ENCODE measurements at places on chromosomes 2 and 18.

- no peak for DNase-seq
Observed at GRCh38 chr18:44541781-44542180, 138.9 kb upstream of the SETBP1 start.

DNA sequence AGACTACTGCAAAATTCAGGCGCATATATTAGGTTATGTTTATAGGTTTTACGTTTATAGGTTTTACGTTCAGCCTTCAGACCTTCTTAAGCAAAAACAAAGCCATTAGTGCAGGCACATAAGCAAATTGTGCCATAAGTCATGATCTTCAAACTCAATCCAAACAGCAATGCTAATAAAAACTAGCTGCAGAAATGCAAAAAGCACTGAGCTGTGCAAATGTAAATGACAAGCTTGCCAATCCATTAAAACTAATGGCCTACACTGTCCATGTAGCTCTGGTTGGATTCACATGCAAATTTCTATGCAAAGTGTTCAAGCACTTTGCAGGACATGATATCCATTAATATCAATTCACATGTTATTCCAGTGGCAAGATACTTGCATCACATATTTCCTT is 50.9 kb downstream of the LRPPRC start:
- no peak for DNase-seq

DNA sequence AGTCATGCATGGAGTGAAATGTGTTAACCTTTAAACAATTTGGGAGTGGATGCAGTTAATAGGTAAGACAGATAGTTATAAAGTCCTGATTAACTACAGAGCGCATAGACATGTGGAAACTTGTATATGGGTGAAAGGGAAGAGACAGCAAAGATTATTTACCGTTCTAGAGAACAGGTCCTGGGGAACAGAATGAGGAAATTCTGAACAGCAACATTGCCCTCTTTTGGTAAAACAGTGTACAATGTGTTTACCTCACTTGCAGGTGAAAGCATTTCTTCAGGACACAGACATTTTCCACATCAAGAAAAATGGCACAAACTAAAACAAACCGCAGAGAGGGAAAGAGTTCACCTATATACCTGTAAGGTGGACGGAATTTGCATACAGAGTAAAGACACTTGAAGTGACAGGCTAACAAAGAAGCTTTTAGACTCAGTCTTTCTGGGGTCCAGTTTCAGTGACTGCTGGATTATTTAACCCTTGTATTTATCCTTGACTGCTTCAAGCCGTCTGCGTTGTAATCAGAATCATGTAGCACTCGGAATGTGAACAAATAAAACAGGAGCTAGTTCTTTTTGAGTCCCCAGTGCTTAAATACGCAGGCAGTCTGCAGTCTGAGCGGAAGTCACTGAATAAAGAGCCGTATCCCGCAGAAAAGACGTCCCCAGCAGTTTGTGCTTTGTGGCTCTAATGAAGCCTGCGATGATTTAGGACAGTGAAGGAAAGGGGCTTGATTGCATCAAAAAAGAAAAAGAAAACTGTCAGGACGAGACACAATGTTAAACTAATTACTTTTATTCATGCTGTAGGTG is 364.8 kb upstream of the GALNT5 start:
- peak; percentile 4 for DNase-seq

DNA sequence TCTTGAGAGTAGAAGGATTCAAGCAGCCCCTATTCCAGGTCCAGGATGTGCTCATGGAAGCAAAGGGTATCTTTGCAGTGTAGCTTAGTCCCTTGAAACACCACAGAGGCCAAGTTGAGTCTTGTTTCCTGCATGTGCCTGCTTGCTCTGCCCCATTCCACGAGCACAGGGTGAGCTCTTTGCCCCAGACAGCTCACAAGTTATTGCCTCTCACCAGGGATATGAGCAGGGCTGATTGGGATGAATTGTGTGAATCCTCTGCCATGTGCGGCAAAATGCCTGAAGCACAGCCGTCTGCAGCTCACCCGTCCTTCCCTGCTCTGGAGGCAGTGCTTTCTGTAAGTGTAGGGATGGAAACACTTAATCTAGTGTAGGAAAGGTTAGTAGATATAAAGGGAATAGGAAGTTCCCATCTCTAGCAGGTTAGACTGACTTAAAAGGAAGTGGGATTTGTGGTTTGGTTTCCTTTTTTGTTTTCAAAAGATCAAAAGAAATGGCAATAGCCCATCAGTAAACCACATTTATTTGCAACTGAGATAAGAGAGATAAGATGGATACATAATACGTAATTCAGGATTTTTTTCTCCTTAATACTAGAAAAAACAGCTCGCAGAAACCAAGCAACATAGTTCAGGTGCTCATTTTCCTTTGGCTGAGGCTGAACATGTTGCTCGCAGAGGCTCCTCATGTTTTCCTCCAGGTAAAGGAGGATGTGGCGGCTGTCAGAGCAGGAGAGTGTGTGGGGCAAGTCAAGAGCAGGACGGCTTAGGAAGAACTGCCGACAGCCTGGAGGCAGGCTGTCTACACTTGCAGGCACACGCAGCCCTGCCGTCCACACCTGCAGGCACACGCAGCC is 41.4 kb downstream of the TMEM182 start:
- DNase-seq = no peak

DNA sequence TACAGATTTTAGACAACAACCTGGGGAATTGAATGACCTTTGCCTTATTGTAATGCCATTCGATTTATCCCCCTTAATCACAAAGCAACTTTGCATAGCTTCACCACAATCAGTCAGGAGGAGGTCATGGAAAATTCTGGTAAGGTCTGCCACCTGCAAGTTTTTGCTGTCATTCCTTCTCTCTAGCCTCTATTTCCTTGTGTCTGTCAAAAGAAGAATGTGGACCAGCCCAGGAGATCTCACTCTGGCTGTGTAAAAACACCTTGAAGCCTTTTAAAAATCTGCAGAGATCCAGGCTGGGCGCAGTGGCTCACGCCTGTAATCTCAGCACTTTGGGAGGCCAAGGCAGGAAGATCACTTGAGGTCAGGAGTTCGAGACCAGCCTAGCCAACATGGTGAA is 74.1 kb upstream of the BZW1 start:
- no peak for DNase-seq

GRCh38 chr2:158178646-158179045 is 77.0 kb downstream of the UPP2 start:
- DNase-seq = no peak
